ENCODE measurements at places on chromosomes 7 and 10.

DNA sequence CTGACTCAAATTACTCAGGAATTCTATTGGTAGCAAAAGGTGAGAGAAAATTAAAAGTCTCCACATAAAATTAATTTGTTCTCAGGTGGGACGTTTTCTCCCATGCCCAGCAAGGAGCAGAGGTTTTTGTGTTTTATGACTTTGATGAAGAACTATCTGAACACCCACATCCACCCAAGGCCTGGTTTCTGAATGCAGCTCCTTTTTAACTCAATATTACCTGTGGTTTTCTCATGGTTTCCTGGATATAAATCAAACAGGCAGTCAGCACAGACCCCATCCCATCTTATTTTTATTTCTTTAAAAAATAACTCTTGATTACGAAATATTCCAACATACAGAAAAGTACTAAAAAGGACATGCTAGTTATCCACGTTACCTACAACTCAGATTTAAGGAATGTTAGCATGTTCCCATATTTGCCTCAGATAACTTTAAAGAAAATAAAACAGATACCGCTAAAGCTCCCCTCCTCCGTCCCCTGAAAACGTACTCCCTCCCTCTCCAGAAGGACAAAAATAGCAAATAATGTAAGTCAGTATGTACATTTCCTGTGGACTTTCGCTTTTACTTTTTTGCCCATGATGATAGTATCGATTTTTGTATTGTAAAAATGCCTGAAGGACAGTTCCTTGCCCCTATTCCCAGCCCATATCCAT is 43.4 kb downstream of the GLI3 start:
- H3K27ac ChIP-seq: peak overlapping the region; percentile 93
- peak overlapping the region; percentile 58 for H3K4me3 ChIP-seq
- H3K36me3 ChIP-seq: peaks cover 12% of the 10 kb centered on the region
- DNase-seq: no peak

DNA sequence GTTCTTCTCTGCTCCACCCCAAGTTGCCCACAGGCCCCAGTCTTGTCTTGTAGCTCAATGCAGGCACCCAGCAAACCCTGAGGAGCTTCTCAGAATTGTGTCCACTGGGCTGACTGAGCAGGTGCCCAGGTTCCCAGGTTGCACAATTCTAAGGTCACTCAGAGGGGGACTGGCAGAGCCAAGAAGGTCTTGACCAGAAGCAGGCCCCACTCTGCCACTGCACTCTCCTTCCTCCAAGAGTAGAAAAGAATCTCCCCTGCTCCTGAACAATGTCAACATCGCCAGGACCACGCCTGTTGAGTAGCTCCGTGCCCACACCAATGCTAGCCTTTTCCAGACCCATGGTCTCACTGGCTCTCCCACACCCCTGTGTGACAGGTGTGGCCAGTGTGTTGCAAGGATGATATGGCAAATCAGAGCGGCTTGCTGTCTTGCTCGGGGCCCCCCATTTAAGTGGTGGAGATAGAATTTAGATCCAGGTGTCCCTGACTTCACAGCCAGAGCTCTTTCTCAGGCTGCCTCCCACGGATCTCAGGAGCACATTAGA is 577 bp downstream of the LRRC18 start:
- H3K27ac ChIP-seq: no peak overlapping the region
- no peak for DNase-seq
- no peaks in the 10 kb centered on the region for H3K36me3 ChIP-seq
- peaks cover 24% of the 10 kb centered on the region for H3K4me1 ChIP-seq
- H3K27me3 ChIP-seq: peaks cover 2% of the 10 kb centered on the region

- no peak for DNase-seq
- H3K27me3 ChIP-seq: no peaks in the 10 kb centered on the region
- H3K27ac ChIP-seq: no peak overlapping the region
- no peak overlapping the region for H3K4me3 ChIP-seq
Measured at GRCh38 chr7:51705701-51706100, 389.1 kb upstream of the COBL start.

GRCh38 chr10:131810036-131810804 is 90.6 kb upstream of the PPP2R2D start:
- peaks cover 12% of the 10 kb centered on the region for H3K4me1 ChIP-seq
- no peak overlapping the region for H3K4me3 ChIP-seq
- H3K36me3 ChIP-seq: no peaks in the 10 kb centered on the region
- H3K27ac ChIP-seq: no peak overlapping the region
- peaks cover 5% of the 10 kb centered on the region for H3K27me3 ChIP-seq

DNA sequence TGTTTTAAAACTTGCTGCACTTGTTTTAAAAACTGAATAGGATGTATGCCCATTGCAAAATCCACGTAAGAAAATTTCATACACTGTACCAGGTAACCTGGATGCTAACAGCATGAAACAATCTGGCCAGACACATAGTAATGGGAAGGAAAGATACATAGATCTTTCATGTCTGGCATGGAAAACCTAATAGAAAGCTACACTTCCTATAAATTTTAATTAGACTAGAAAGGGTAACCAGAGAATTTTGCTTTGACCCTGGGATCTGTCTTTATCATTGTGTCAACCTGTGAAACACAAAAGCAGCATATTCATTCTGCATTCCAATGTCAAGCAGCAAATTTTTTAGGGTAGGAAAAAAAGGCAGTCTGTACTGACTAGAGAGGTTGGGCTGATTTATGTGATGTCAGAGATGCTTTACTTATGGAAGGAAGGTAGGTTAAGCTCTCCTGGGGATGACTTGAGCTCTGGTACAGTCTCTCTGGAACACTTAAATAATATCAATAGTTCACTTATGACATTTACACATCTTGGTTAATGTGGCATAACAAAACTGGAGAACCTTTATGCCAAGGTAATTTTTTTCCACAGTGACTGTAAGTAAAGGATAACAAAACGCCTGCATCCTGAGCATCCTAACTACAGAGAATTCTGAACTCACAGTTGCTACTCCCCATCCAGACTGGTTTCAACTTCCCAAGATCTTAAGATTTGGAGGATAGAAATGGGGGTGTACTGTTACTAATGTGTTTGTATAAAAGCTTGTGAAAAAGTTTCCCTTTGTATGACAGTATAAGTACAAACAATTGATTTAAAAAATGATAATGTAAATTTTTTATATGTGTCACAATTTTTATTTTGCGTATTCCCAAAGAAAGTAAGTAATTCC is 44.7 kb downstream of the DOCK4 start:
- DNase-seq: no peak
- no peaks in the 10 kb centered on the region for H3K36me3 ChIP-seq
- no peak overlapping the region for H3K4me3 ChIP-seq
- peak overlapping the region; percentile 31 for H3K27ac ChIP-seq
- H3K4me1 ChIP-seq: peaks cover 42% of the 10 kb centered on the region

- no peak overlapping the region for H3K4me3 ChIP-seq
- H3K27ac ChIP-seq: no peak overlapping the region
- H3K27me3 ChIP-seq: no peaks in the 10 kb centered on the region
- DNase-seq: no peak
- no peaks in the 10 kb centered on the region for H3K36me3 ChIP-seq
- H3K4me1 ChIP-seq: no peaks in the 10 kb centered on the region
Measured at GRCh38 chr10:85262992-85263391, 934.6 kb downstream of the CCSER2 start.

- H3K4me1 ChIP-seq: no peaks in the 10 kb centered on the region
- no peak overlapping the region for H3K27ac ChIP-seq
- no peaks in the 10 kb centered on the region for H3K36me3 ChIP-seq
- peak; percentile 0 for DNase-seq
- no peaks in the 10 kb centered on the region for H3K27me3 ChIP-seq
- H3K4me3 ChIP-seq: no peak overlapping the region
Measured at GRCh38 chr7:30929686-30930085, 18.0 kb downstream of the AQP1 start.

GRCh38 chr7:105656922-105657521 is 75.7 kb upstream of the EFCAB10 start:
- H3K27ac ChIP-seq: no peak overlapping the region
- DNase-seq: peak; percentile 59
- peaks cover 11% of the 10 kb centered on the region for H3K4me1 ChIP-seq
- no peak overlapping the region for H3K4me3 ChIP-seq

DNA sequence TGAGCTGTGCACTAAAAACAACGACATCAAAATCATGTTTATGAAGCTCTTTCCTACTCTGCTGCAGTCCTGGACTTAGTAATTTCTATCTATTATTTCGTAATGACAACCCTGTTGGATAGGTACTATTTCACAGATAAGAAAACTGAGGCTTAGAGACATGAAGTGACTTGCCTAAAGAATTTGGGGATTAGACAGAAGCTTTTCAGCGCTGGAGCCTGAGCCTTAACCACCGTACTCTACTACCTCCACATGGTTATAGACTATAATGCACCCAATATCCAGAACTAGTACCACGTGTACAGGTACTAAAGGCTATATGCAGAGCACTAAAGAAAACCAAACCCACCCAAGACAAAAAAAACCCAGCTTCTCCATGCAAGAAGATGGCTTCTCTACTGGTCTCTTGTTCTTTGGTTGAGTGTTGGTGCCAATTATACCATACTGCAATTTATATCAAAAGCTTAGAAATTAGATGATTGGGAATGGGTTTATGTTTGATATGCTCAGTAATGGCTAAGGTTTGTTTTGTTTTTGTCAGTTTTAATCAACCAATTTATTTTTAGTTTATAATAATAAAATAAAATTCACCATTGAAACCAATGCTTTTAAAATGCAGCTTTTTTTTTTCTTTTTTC is 6.5 kb upstream of the SNX10 start:
- H3K4me3 ChIP-seq: no peak overlapping the region
- H3K27me3 ChIP-seq: peaks cover 4% of the 10 kb centered on the region
- no peak overlapping the region for H3K27ac ChIP-seq
- H3K4me1 ChIP-seq: no peaks in the 10 kb centered on the region

- no peaks in the 10 kb centered on the region for H3K4me1 ChIP-seq
- DNase-seq: no peak
- H3K36me3 ChIP-seq: no peaks in the 10 kb centered on the region
- H3K27me3 ChIP-seq: no peaks in the 10 kb centered on the region
- no peak overlapping the region for H3K27ac ChIP-seq
- no peak overlapping the region for H3K4me3 ChIP-seq
Measured at GRCh38 chr10:88111294-88111693, 247.9 kb downstream of the PTEN start.
